Esophagus squamous epithelium (tissue), 5 donors: ENCODE measurements at places on chromosomes 6 and 20.

DNA sequence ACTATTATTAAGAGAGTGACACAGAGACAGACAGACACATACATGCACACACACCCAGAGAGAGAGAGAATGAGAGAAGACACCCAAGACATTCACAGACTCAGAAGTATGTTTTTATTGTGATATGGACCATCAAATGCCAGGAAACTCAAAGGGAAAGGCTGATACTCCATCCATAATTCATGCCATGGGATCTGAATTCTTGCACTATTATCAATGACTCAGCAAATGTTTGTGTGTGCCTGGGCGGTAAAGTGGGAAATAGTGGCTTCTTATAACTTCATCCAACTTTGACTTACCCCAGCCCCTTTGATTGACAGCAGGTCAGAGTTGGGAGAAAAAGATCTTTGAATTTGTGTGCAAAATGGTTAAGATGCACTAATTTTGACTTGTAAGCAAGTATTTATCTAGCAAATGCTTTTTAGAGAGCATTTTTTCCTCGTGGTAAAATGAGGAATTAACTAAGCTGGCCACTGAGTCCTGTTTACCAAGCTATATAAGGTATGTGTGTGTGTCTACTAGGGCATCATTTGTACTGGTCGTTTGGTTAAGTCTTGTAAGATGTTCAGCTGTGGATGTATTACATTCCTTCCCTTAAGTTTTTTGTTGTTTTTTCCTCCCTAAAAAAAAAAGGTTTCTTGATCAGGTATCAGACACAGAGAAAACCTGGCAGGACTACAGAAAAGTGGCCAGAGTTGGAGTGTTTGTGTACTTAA is 3.0 kb upstream of the CCN2 start:
- no peak for DNase-seq

DNA sequence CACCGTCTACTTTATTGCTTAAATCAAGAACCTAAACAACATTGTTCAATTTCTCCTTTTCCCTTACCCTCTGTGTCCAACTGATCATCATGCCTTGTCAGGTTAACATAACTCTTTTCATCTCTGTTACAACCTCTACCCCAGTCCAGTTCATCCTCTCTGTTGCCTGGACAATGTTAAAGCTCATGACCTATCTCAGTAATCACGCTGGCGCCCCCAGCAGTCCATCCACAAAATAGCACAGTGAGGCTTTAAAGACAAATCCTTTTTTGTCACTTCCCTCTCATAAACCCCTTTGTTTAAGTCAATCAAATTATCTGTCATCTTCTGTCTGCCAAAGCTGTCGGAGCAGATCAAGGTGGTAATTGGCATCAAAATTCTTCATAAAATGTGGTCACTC is 140.1 kb downstream of the QKI start:
- DNase-seq, result no peak

GRCh38 chr6:84280030-84280429 is 52.6 kb upstream of the CEP162 start:
- DNase-seq, result no peak

GRCh38 chr6:46078294-46078693 is 51.5 kb upstream of the ENPP4 start:
- DNase-seq, result no peak

- no peak for DNase-seq
Measured at GRCh38 chr20:54084727-54085388, 14.5 kb upstream of the BCAS1 start.

- no peak for DNase-seq
Measured at GRCh38 chr6:37479266-37479854, 20.3 kb downstream of the CCDC167 start.

- no peak for DNase-seq
Measured at GRCh38 chr6:46312654-46313053, 141.9 kb upstream of the ENPP5 start.

DNA sequence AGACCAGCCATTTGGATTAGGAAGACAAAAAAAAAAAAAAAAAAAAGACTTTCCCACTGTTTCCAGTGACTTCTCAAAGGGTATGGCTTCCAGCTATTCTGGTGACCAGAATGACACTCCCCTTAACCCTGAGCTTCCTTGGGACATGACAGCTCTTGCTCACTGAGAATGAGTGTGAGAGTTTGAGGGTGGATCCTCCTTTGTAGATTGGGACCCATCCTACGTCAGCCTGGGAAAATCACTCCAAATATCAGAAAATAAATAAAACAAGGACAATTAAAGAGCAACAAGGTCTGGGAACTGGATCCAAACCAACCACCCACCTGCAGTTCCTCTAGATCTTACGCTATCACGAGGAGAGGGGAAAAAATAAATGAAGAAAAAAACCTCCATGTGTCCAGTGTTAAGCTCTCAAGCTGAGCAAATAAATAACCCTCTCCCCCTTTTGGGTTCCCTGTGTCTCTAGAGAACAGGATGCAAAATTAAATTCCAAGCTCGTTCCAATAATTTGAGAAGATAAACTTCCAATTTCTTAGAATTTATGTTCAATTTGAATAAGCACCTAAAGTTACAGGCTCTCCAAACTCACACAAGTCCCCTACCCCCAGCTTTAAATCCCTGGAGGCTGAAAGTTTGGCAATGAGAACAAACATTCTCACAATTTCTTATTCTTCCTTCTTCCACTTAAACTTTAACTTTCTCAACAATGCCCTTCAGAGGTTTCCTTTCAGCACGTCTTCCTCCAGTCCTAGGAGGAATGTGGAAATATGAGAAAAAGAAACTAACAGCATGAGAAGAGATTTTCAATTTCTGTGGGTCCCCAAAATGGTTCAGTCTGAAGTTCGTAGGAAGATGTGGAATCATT is 170.2 kb downstream of the MTFR2 start:
- DNase-seq, result no peak

GRCh38 chr20:1894471-1894950 is 696 bp upstream of the SIRPA start:
- no peak for DNase-seq

DNA sequence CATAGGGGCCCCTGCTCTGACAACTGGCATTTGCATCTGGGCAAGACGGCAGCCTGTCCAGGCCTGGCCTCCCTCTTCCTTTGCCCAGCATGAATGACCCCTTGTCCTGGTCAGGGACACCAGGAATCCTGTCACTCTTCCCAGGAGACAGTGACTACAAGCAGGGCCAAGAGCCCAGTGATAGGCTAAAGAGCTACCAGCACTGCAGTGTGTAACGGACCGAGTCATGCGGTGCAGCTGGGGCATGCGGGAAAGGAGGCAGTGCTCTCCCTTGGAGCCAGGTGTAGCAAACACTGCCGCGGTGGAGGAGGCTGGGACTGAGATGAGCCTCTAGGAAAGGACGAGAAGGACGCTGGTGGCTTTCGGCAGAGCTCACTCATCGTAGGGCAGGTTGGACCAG is 38.7 kb upstream of the DSP start:
- DNase-seq, result no peak
